Activated naive CD4-positive, alpha-beta T cell treated with anti-CD3 and anti-CD28 coated beads for 36 hours (primary cell): ENCODE measurements at places on chromosomes 5 and 9. TPM values are rescaled to one million over a fixed set of nuclear protein-coding genes. Genes with fewer than 3 reads are reported as not detected.

GRCh38 chr9:83005361-83005760 lies 57.6 kb downstream of the RASEF start:
- H3K4me1 ChIP-seq = no peaks in the 10 kb centered on the region
- no peaks in the 10 kb centered on the region for H3K36me3 ChIP-seq
- no peak overlapping the region for H3K27ac ChIP-seq

- no peak within 1 kb of the TSS for H3K27ac ChIP-seq
- H3K36me3 ChIP-seq = no peaks in the 10 kb centered on the region
- DNase-seq = peak; percentile 7
- H3K4me1 ChIP-seq = peaks cover 10% of the 10 kb centered on the region
- H3K4me3 ChIP-seq = peak within 1 kb of the TSS; percentile 64
These were observed at the start of gene EPB41L4A for GRCh38 chr5:112419164-112419985. Gene EPB41L4A, minus strand, starts transcription at chr5:112419277. Its CDS starts 238 bp downstream, at chr5:112419039.

DNA sequence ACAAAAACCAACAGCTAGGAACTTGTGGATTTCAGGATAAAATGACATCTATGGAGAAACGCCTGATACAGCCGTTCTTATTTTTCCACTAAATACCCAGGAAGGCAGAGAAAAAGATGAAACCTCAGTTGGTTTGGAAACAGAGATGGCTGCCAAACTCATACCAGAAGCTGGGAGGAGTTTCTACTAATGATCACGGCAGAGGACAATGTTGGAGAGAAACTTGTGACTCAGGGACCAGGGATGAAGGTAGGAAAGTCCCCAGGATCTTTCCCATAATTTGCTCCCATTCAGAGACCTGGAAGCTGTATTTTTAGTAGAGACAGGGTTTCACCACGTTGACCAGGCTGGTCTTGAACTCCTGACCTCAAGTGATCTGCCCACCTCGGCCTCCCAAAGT lies 187.1 kb upstream of the IER5L start:
- no peaks in the 10 kb centered on the region for H3K4me1 ChIP-seq
- H3K36me3 ChIP-seq = no peaks in the 10 kb centered on the region
- H3K27ac ChIP-seq = no peak overlapping the region
- no peak for DNase-seq
- no peak overlapping the region for H3K4me3 ChIP-seq
- H3K27me3 ChIP-seq = no peaks in the 10 kb centered on the region

- H3K27me3 ChIP-seq = peaks cover 6% of the 10 kb centered on the region
- H3K4me1 ChIP-seq = peaks cover 21% of the 10 kb centered on the region
- peaks cover 1% of the 10 kb centered on the region for H3K36me3 ChIP-seq
- DNase-seq = no peak
These were observed 234.8 kb downstream of the AUH start for GRCh38 chr9:91126761-91127445.

DNA sequence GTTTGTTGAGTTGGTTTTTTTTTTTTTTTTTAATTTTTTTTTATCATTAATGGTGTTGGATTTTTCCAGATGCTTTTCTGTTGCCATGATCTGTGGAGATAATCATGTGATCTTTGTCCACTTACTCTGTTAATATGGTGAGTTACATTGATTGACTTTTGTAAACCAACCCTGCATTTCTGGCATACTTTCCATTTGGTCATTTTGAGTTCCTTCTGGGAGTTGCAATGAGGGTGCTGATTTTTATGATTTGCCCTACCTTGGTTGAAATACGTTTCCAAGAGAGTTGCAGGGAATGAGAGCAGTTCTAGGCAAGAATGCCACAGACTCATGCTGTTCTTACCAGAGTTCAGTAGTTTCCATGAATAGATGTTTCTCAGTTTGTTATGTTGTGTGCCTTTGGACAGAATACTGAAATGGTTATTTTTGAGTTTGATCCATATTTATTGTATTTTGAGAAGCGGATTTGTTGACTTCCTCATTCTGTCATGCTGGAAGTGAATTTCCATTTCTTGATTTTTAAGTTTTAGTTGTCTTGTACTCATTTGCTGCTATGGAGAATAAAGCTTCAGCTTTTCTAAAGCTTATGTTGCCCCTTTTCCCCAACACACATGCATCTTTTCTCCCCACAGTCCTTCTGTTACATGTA lies 69.0 kb downstream of the SCAMP1 start:
- no peaks in the 10 kb centered on the region for H3K4me1 ChIP-seq
- H3K27ac ChIP-seq = no peak overlapping the region
- DNase-seq = no peak
- H3K4me3 ChIP-seq = no peak overlapping the region
- peaks cover 47% of the 10 kb centered on the region for H3K36me3 ChIP-seq
- no peaks in the 10 kb centered on the region for H3K27me3 ChIP-seq

DNA sequence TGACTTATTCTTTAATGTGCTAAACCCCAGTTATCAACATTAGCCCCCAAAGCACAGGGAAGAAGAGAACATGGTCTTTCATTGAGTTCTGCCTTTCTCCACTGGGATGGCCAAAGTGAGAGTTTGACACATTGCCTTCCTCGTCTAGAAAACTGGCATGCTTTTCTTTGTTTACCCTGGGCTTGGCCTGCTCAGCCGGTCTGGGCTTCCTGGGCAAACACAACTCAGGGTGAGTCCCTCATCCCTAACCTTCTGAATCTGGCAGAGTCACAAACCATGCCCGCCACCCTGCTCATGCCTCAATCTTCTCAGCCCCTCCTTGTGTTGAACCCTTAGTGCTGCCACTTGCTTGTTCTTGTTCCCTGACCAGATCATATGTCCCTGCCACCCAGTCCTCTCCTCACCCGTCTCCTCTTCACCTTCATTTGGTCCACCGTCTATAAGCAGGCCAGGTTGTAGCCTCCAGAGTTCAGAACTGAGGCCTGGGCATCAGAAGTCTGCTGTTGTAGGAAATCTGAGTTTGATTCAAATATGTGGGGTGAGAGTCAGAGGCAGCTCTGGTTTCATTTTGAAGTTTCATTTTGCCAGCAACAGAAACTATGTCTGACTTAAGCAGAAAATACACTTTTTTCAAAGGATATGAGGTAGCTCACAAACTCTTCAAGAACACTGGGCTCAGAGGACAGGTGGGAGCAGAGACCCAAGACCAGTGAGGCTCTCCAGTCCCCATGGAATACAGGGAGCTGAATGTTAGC lies 217.6 kb downstream of the NDUFS4 start:
- no peaks in the 10 kb centered on the region for H3K36me3 ChIP-seq
- H3K27me3 ChIP-seq = peaks cover 2% of the 10 kb centered on the region
- peaks cover 13% of the 10 kb centered on the region for H3K4me1 ChIP-seq
- H3K27ac ChIP-seq = no peak overlapping the region
- no peak overlapping the region for H3K4me3 ChIP-seq

DNA sequence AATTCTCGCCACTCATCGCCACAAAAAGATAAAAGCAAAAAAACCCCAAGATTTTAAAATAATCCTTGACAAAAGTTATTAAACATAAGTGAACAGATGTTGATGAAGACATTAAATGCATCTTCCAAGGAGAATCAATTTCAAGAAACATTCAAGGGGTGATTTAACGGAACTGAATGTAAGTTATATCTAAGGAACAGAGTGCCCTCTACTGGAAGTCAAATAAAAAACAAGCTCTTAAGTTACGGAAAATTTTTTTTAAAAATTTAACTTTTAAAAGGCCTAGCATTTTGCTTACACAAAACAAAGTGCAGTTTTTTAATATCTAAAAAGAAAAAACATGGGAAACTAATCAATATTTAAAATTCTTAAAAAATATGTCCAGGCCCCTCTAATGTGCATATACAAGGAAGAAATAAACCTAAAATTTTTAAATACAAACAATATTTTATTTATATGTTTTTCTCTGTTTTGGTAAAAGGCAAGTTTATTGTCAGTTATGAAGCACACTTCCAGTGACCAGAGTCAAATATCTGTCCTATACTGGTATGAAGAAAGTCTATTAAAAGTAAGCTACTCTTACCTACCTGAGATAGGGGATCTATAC lies 28.0 kb downstream of the TEX10 start:
- no peak overlapping the region for H3K4me3 ChIP-seq
- peaks cover 9% of the 10 kb centered on the region for H3K4me1 ChIP-seq
- peaks cover 22% of the 10 kb centered on the region for H3K36me3 ChIP-seq
- DNase-seq = no peak
- H3K27ac ChIP-seq = no peak overlapping the region

GRCh38 chr5:169728-170094 lies 21.6 kb upstream of the LRRC14B start:
- H3K36me3 ChIP-seq = no peaks in the 10 kb centered on the region
- DNase-seq = no peak

GRCh38 chr5:77102549-77102948 lies 15.5 kb upstream of the ZBED3 start:
- H3K4me1 ChIP-seq = peaks cover 4% of the 10 kb centered on the region
- no peak for DNase-seq
- no peaks in the 10 kb centered on the region for H3K36me3 ChIP-seq
- H3K4me3 ChIP-seq = no peak overlapping the region
- H3K27me3 ChIP-seq = no peaks in the 10 kb centered on the region
- no peak overlapping the region for H3K27ac ChIP-seq

DNA sequence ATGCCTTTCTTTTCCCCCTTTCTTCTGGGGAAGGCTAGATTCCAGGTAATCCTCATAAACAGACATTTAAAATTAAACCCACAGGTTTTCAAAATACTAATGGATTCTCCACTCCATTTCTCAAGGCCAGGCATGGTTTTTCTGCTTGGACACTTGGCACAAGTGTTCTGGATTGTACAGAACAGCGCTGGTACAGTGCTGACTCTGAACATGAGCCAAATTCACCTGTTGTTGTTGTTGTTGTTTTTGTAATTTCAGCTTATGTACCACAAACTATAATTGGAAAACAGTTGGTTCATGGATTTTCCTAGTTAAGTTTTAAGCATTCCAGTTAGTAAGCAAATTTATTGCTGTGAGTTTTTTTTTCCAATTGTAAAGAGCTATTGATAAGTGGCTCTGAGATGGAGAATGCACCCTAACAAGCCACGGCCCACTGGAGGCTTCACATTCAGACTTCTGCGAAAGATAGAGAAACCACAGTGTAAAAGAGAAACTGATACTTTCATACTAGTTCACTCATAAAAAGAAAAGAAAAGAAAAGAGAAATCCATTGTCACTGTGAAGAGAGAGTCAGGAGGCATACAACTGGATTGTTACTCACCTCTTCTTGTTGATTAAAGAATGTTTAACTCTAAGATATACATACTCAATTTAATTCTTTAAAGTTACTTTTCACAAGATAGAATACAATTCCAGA lies 16.2 kb upstream of the ITGA1 start:
- no peaks in the 10 kb centered on the region for H3K36me3 ChIP-seq
- H3K27ac ChIP-seq = no peak overlapping the region
- DNase-seq = peak; percentile 63

- no peaks in the 10 kb centered on the region for H3K27me3 ChIP-seq
- H3K4me3 ChIP-seq = no peak overlapping the region
- H3K27ac ChIP-seq = no peak overlapping the region
- DNase-seq = no peak
These were observed 41.5 kb downstream of the TENT4A start for GRCh38 chr5:6754766-6755165.

- H3K27ac ChIP-seq = no peak overlapping the region
- H3K4me3 ChIP-seq = no peak overlapping the region
These were observed 259.7 kb downstream of the MED10 start for GRCh38 chr5:6118691-6119090.

DNA sequence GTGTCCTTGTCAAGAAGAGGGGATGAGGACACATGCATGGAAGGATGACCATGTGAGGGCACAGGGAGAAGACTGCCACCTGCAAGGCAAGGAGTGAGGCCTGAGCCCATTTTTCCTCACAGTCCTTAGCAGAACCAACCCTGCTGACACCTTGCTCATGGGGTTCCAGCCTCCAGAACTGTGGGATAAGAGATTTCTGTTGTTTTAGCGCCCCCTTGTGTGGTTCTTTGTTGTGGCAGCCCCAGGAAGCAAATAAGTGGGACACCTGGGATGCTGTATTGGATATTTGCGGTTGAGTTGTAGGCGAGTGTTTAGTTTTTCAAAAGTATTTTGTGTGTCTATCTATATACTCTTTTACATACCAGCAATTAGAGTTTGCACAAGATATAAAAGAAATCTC lies 206.4 kb downstream of the NXNL2 start:
- H3K27me3 ChIP-seq = peaks cover 2% of the 10 kb centered on the region
- H3K4me1 ChIP-seq = no peaks in the 10 kb centered on the region
- no peak overlapping the region for H3K27ac ChIP-seq
- no peaks in the 10 kb centered on the region for H3K36me3 ChIP-seq
- peak; percentile 45 for DNase-seq
- no peak overlapping the region for H3K4me3 ChIP-seq

- no peak overlapping the region for H3K4me3 ChIP-seq
- H3K4me1 ChIP-seq = peaks cover 38% of the 10 kb centered on the region
- peak overlapping the region; percentile 26 for H3K27ac ChIP-seq
- peaks cover 65% of the 10 kb centered on the region for H3K36me3 ChIP-seq
- no peaks in the 10 kb centered on the region for H3K27me3 ChIP-seq
These were observed 7.2 kb downstream of the RACK1 start for GRCh38 chr5:181236471-181236870.

GRCh38 chr5:146877783-146878475 lies 628 bp downstream of the PPP2R2B start:
- peak overlapping the region; percentile 80 for H3K4me3 ChIP-seq
- DNase-seq = peak; percentile 44
- peaks cover 37% of the 10 kb centered on the region for H3K27me3 ChIP-seq
- H3K36me3 ChIP-seq = no peaks in the 10 kb centered on the region
- no peak overlapping the region for H3K27ac ChIP-seq
- peaks cover 11% of the 10 kb centered on the region for H3K4me1 ChIP-seq

DNA sequence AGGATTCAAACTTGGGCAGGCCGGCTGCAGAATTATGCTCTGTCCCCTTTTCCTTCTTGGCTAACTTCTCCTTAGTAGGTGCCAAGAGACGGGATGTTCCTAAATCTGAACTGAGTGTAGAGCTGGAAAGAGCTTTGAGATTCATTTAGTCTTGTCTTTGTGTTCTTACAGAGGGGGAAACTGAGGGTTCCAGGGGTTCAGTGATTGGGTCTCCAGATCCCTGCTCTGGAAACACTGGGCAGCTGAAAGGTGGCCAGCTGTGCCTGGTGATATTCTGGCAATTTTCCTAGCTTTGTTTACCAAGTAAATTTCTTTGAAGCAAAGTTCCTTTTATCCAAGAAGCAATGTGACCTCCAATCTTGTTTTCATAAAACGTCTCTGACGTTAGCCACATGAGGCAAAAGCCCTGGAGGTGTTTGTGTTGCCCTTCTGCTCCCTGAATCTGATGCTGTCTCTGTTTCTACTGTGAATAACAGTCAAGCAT lies 288.7 kb downstream of the ZSWIM6 start:
- H3K4me3 ChIP-seq = no peak overlapping the region
- DNase-seq = no peak
- peaks cover 20% of the 10 kb centered on the region for H3K27me3 ChIP-seq

DNA sequence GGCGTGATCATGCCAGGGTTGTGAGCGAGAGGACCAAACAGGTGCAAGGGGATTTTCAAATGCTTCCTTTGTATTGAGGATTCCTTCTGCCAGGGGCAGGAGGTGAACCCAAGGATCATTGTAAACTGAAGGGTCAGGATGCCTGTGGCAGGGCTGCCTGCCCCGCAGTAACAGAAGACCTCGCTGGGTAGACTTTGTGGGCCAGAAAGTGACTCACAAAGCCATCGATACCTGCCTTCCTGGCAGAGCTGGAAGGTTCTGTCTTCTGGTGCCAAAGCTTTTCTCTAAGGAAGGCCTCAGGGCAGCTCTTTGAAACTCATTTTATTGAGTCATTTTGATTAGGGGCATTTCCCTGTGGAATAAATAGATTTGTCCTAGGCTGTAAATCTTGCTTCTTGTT lies 223.4 kb downstream of the ICE1 start:
- no peak overlapping the region for H3K27ac ChIP-seq
- peaks cover 4% of the 10 kb centered on the region for H3K27me3 ChIP-seq
- DNase-seq = no peak

AJM1 gene
- 1.7 TPM for total RNA-seq

PFN3 gene
- not detected for total RNA-seq

KIF24 gene
- 4.2 TPM for total RNA-seq

ZNF622 gene
- total RNA-seq = 25.9 TPM

PIP5K1B gene
- total RNA-seq = 0.38 TPM

HTR1A gene
- not detected for total RNA-seq

FCN1 gene
- total RNA-seq = not detected

SLC34A3 gene
- total RNA-seq = not detected

NEUROG1 gene
- not detected for total RNA-seq

PRLR gene
- not detected for total RNA-seq

WDR36 gene
- 34.1 TPM for total RNA-seq
